ENCODE measurements at places on chromosomes 7 and 10.
A peak's percentile ranks its signal among the peaks of the same experiment; 100 is the strongest.

GRCh38 chr7:7103343-7104313, 78.7 kb upstream of the C1GALT1 start:
- no peak for DNase-seq

DNA sequence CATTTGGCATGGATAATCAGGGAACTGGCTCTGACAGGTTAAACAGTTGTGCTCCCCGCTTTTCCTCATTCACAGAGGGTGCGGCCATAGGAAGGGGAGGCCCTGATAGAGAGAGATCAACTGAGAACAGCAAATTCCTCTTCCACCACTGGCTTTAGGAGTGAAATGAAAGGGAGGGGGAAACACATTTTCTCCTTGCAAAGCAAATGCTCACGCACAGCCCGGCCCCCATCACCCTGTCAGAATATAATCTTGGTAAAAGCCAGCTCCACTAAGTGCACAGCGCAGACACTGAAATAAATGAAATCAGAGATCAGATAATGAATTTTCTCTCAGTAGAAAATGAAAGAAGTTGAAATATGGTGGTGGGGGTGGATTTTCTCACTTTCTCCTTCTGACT, 187.2 kb downstream of the GLI3 start:
- DNase-seq, result no peak

DNA sequence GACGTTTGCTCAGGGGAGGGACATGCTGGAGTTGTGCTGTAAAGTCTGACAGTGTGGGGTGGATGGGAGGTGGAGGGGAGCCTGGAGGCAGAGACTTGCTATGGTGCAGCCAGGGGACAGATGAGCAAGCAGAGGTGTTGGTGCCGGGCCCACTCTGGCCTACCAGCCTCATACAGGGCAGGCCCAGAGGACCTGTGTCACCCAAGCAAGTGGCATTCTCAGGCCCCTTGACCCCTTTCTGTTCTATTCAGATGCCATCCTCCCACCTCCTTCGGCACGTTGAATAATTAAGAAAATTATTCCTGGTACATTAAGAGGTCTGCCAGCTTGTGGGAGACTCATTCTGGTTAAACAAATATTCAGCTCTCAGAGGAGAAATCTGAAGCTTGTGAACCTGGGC, 8.5 kb downstream of the WDFY4 start:
- no peak for DNase-seq

GRCh38 chr10:53102424-53102823, 329.8 kb upstream of the MBL2 start:
- DNase-seq, result no peak

DNA sequence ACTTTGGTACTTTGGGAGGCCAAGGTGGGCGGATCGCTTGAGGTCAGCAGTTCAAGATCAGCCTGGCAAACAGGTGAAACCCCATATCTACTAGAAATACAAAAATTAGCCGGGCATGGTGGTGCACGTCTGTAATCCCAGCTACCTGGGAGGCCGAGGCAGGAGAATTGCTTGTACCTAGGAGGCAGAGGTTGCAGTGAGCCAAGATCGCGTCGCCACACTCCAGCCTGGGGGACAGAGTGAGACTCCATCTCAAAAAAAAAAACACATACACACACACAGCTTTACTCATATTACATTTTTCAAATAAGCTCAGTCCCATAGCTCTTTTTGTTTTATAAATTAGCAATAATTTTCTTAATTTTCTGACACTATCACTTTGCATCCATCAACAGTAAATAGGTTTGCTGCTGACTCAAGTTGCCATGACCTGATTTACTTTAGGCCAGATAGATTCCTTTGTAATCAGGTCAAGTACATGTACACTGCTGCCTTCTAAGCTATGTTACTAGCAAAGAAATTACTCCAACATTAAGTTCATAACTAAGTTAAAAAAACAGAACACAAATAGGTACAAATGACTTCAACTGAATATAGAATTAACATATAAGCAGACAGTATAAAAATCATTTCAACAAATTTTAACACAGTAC, 31.5 kb downstream of the WAPL start:
- no peak for DNase-seq

- DNase-seq, result no peak
These were observed 1.1 kb upstream of the VOPP1 start for GRCh38 chr7:55573234-55573900.

- peak; percentile 56 for DNase-seq
These were observed 186.7 kb upstream of the HGF start for GRCh38 chr7:81956520-81956919.

DNA sequence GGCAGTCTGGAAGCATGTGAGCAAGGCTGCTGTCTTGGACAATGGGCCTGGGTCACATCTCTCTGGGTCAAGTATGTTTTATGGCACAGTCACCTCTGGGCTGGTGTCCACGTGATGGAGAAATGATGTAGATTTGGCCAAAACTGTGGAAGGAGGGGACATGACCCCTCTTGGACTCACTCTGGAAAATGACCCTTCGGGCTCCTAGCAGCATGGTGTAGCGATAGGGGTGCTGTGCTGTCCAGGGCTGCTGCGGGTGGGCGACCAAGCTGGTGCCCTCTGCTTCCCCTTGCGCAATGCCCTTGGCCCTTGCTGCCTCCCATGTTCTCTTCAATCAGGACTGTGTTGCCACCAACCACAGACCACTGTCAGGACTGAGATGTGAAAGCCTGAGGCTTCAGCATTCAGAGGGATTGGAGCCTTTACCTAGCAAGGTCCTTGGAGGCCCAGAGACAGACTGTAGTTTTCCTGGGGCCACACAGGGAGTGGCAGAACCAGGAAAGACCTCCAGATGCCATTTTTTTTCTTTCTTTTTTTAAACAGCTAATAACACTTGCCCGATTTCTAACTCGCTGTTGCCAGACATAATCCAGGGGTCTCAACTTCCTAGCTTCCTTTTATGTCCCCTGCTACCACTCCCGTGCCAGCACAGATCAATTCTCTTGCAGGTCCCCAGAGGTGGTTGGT, 6.1 kb downstream of the CYP26A1 start:
- DNase-seq, result no peak

- no peak for DNase-seq
These were observed 229.7 kb downstream of the ELMO1 start for GRCh38 chr7:37218956-37219355.

DNA sequence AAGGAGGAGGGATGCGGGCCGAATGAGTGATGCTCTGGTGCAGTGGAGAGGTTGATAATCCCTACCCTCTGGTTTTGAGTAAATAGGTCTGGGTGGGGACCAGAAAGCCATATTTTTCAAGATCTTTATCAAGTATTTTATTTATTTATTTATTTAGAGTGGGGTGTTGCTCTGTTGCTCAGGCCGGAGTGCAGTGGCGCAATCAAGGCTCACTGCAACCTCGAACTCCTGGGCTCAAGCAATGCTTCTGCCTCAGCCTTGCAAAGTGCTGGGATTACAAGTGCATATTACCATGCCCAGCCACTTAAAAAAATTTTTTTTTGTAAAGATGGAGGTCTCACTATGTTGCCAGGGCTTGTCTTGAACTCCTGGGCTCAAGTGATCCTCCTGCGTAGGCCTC, 21.6 kb downstream of the SVIL start:
- DNase-seq, result no peak

DNA sequence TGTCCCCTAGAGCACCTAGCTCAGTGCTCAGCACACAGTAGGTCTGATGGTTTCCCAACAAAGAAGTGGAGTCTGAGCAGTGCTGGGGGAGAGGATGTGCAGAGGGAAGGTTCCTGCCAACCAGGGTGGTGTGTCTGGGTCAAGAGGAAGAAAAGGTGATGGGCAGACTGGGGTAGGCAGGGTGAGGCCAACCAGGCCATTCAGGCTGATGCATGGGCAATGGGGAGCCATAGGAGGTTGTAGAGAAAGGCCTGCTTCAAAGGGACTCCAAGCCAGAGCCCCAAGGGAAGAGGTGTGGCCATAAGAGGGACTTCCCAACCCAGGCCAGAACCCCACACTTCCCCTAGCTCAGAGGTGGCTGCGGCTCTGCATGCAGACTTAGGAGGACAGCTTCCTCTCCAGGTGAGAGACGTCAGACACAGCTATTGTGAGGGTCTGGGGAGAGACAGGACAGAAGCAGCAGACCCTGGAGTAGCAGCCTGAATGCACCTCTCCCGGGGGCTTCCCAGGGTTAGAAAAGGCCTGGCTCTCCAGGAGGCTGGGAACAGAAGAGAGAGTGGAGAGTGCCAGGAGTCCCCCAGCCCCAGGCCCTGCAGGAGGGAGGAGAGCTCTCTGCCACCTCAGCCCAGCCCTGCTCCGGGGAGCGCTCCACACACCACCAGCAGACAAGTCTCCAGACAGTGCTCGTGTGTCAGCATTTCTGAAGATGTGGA, 87.4 kb upstream of the ZMIZ1 start:
- DNase-seq, result no peak

DNA sequence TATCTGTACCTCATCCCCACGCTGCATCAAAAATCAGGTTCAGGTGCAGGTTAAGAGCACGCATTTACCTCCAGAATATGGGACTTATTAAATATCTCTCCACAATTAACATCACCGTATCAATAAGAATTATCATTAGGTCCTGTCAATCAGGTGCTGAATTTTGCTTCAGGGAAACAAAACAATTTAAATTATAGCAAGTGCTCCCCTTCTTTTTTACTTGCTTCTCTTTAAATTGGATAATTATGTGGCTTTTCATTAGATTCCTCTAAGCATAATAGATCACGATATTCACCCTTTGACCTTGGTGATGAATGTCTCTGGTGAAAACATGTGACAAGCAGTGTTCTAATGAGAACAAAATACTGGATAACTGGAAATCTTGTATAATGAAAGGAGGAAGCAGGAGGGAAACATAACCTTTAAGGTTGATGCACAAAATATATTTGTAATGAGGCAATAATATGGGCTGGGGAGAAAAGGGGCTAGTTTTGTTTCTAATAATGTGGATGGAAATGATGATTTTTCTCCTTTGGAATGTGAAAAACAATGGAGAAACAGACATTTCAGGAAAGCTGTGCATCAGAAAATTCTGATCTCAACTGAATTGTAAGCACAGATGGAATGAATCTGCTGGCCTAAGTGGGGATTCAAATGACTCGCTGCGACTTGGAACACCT, 166.9 kb downstream of the SNX10 start:
- DNase-seq, result no peak

GRCh38 chr10:62744136-62744535, 60.4 kb upstream of the ADO start:
- DNase-seq, result no peak

DNA sequence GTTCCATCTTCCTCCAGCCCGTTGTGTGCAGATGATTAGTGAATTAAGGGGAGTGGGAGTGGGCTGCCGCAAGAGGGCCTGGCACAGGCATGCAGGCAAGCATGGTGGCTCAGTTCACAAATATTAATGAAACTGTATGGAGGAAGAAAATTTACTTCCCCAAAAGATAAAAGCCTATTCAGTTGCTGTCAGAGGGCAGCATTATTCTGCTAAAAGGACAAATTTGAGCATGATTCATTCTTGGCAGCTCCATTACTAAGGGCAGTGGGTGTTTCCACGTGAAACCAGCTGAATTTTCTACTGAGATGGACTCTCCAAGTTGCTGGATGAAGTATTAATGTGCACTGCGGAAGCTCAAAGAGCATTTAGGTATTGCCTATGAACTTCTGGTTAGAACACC, 90.9 kb upstream of the WDR11 start:
- no peak for DNase-seq

GRCh38 chr10:99370993-99371392, 41.8 kb downstream of the CNNM1 start:
- peak; percentile 3 for DNase-seq

DNA sequence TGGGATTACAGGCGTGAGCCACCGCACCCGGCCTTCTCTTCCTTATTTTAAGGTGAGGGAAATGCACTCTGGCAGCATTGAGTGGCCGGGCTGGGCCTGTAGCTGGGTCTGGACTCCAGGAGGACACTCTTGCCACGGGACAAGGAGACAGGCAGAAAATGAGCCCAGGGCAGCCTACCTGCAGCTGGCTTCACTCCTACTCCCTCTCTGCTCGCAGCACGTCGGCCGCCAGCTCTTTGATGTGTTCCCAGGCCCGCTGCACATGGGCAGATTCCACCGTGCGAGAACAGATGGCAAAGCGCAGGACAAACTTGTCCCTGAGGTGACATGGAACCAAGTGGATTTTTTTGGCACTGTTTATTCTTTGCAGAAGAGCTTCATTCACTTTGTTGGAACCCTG, 12.9 kb upstream of the FIGNL1 start:
- DNase-seq, result no peak

GRCh38 chr7:17183630-17184328, 114.7 kb upstream of the AHR start:
- no peak for DNase-seq

DNA sequence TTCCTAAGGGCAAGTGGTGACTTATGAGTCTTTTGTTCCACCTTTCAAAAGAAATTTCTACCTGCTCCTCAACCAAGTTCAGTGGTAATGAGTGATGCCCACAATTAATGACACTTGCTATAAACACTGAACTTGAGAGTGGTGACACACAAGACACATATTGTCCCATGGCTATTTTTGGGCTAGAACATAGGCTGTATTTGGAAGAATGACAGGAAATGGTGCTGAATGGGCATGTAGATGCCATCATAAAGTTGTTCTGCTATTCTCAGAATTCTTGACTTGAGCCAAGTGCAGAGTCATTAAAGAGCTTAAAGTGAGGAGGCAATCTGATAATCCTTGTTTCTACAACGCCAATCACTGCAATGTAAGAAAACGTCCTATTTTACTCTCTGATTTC, 313.3 kb downstream of the AGMO start:
- DNase-seq, result no peak

- no peak for DNase-seq
These were observed 5.7 kb downstream of the CYTH3 start for GRCh38 chr7:6266699-6267098.

All from NCI-H1930 (cell line).